Spinal cord (tissue), 10 donors: ENCODE measurements at places on chromosomes 2 and 18.

- DNase-seq = no peak
Observed at GRCh38 chr2:233480490-233481202, 85.9 kb downstream of the USP40 start.

DNA sequence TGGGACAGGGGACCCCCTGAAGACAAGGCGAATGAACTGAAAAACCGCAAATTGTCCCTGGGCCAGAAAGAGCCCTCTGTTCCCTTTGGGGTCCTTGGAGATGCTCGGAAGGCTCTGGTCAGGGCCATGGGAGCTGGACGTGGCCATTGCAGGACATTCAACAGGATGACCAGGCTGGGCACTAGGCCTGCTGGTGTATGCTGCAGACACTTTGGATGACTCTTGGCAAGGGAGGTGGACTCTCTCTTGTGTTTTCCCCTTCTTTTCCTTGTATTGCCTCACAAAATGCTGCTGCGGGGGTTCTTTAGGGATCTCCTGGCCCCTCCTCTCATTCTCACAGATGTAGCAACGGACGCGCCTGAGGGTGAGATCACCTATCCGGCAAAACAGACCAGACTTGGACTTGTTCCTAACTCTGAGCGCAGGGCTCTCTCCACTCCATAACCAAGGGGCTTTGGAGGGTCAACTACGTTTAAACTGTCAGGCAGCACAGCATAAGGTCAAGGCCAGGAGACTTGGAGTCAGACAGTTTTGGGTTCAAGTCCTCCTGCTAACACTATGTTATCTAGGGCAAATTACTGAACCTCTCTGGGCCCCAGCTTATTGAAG lies 41.8 kb upstream of the SH3RF3 start:
- DNase-seq = no peak

- DNase-seq = no peak
Observed at GRCh38 chr2:206937555-206937954, 1.8 kb upstream of the CPO start.

GRCh38 chr2:197312186-197312585 lies 1.6 kb upstream of the ANKRD44 start:
- no peak for DNase-seq

- peak; percentile 31 for DNase-seq
Observed at GRCh38 chr2:113876503-113877387, 13.1 kb upstream of the ACTR3 start.

GRCh38 chr2:122927710-122928557 lies 1097.2 kb upstream of the CNTNAP5 start:
- no peak for DNase-seq

GRCh38 chr18:57519668-57520424 lies 66.7 kb downstream of the FECH start:
- DNase-seq = no peak

GRCh38 chr18:63603355-63603754 lies 16.2 kb downstream of the SERPINB13 start:
- DNase-seq = no peak

- DNase-seq = no peak
Observed at GRCh38 chr2:27814758-27815157, 43.2 kb downstream of the MRPL33 start.

GRCh38 chr2:140863713-140864112 lies 1267.1 kb downstream of the LRP1B start:
- no peak for DNase-seq

DNA sequence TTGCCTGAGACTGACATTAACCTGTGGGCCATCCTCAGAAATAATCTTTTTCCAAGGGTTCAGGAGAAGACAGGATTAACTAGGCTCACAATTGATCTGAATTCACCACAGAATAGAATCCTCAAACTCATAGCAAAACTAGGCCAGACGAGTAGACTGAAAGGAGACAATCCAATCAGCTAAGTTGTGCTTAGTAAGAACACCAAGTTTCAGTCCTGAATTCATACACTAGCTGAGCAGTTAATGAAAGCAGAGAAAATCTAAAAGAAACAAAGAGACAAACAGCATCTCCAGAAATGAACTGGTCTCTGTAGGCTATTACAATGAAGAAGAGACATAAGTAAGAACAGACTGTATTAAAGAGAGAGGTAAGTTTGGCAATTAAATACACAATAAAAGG lies 89.5 kb downstream of the GORASP2 start:
- no peak for DNase-seq

DNA sequence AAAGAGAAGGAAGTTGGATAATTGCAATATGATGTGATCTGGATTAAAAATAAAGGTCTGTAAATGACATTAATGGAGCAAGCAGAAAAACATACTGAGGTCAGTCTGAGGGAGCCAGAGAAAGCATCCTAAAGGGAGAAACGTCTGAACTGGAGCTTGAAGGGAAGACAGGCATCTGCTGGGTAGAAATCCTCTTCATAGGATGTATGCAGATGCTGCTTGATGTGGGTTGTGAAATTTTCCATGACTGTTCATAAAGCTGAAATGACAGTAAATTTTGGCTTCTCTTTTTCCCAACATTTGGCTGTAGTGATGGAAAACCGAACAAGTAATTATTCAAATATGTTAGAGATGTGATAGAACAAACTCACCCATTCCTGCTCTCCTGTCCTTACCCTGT lies 287.6 kb downstream of the CAMKMT start:
- no peak for DNase-seq

DNA sequence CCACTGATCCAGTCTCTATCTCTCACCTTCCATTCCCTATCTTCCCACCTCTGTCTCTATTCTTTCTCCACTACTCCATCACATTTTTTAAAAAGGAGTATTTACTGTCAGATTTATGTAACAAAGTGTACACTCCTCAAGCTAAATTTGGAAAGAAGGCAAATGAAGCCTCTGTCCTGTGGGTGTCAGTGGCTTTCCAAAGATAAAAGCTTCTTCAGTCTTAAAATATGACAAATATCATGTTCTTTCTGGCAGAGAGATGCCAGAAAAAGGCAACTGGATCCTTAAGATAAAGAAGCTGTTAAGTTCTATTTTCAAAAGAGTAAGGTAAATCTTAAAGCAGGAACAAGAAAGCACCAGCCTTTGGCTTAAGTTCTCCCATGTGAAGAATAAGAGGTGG lies 7.1 kb downstream of the DUSP11 start:
- no peak for DNase-seq

GRCh38 chr2:187543488-187543887 lies 10.7 kb downstream of the TFPI start:
- no peak for DNase-seq

DNA sequence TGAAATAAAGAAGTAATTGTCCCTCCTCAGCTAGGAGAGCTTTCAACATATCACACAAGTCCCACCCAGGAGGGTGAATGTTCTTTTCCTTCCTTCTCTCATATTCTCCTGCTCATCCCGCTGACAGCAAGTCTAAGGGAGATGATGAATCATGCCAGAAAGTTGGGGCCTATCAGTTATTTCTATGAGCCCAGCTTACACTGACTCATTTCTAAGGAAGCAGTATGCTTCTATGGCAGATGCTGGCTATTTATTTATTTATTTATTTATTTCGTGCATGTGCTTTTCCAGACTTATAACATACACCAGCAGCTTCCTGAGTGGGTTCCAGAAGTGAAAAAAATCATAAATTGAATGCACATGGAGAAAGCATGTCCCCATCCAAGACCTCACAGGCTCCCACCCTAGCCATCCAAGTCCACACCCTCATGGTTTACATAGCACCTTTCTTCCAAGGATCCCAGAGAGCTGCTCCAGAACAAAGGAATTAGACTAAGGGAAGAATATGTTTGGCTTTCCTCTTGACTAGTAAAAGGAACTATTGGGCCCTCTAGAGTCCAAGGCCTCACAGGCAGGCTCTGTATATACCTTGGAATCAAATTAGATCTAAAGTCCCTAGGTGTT lies 1074.2 kb upstream of the ZEB2 start:
- peak; percentile 11 for DNase-seq

- no peak for DNase-seq
Observed at GRCh38 chr2:237594514-237594871, 4.0 kb upstream of the RAB17 start.

DNA sequence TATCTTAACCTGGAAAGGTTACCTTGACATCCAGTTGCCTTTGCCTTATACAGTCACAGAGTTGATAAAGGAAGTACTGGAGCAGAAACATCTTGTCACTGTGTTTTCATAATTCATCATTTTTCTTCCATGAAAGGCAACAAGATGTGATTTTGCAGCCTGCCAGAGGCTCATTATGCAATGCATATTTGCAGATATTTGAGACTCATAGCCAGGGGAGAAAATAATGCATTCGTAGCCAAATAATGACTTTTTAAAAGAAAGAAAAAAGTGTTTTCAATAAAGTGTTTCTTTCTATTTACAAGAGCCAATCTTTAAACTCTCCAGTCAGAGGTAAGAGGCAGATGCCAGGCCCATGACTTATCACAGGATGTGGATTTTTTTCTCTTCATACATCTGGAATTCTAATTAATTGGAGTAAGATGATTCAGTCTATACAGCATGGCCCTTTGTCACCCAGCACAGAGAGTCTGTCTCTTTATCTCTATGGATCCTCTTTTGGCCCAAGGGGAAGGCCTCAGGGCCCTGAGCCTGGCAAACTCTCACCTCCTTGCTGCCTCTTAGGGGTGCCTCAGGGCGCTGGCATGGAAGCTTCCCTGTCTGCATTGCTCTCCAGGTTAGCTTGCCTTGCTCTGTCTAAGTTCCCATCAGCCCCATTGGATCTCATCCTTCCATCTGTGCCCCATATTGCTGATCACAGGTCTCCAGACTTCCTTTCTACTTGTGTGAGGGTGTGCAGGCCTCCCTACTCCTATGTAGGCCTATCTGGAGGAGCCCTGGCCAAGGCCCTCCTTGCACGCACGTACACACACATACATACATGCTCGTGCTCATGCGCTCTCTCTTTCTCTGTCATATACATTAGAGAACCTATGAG lies 247.7 kb downstream of the TPGS2 start:
- DNase-seq = no peak
